ENCODE measurements at places on chromosomes 4 and X. TPM values are rescaled to one million over a fixed set of nuclear protein-coding genes. Genes with fewer than 3 reads are reported as not detected.

Gene GAGE12F
- polyA plus RNA-seq: not detected

Gene SPON2
- polyA plus RNA-seq: 0.57 TPM

Gene NONO
- 436 TPM for polyA plus RNA-seq

Gene AGA
- 4.9 TPM for polyA plus RNA-seq

Gene ZNF711
- 321 TPM for polyA plus RNA-seq

Gene GAGE2A
- not detected for polyA plus RNA-seq

Gene HSD17B13
- polyA plus RNA-seq: not detected

Gene PPP4R3C
- not detected for polyA plus RNA-seq

Gene RAB33A
- polyA plus RNA-seq: 74.7 TPM

Gene MSN
- polyA plus RNA-seq: 0.12 TPM

Gene UGT2B10
- polyA plus RNA-seq: not detected

Gene ARSD
- 5.1 TPM for polyA plus RNA-seq

Gene SSX4
- polyA plus RNA-seq: not detected

Gene CSAG2
- not detected for polyA plus RNA-seq

Gene GNRHR
- polyA plus RNA-seq: not detected

Gene SPIN2B
- polyA plus RNA-seq: 25.3 TPM

Gene HPRT1
- 13.2 TPM for polyA plus RNA-seq

Gene SYN1
- polyA plus RNA-seq: 4.3 TPM

Gene EOLA1
- 51.9 TPM for polyA plus RNA-seq

Gene GIMD1
- polyA plus RNA-seq: not detected

Gene DDX3X
- 165 TPM for polyA plus RNA-seq

Gene RHOXF2
- polyA plus RNA-seq: not detected

Gene UGT2A1
- not detected for polyA plus RNA-seq

Gene SHOX
- polyA plus RNA-seq: not detected

Gene ETNPPL
- polyA plus RNA-seq: 0.45 TPM
